Forelimb muscle (tissue), 1 donor: ENCODE measurements at places on chromosomes 4 and X. TPM values are rescaled to one million over a fixed set of nuclear protein-coding genes. Genes with fewer than 3 reads are reported as not detected.

Gene CHRNA9
- 0.10 TPM for polyA plus RNA-seq

Gene ALB
- 0.96 TPM for polyA plus RNA-seq

Gene SYTL5
- polyA plus RNA-seq: 0.11 TPM

Gene CXCL9
- 0.05 TPM for polyA plus RNA-seq

Gene PCDH7
- polyA plus RNA-seq: 27.3 TPM

Gene SH3D19
- 27.9 TPM for polyA plus RNA-seq

Gene MID1
- polyA plus RNA-seq: 22.2 TPM

Gene UPF3B
- 13.5 TPM for polyA plus RNA-seq

Gene SPANXA2
- not detected for polyA plus RNA-seq

Gene EDA
- polyA plus RNA-seq: 19.2 TPM

Gene KDR
- 36.5 TPM for polyA plus RNA-seq

Gene NOX1
- 0.22 TPM for polyA plus RNA-seq

Gene VBP1
- polyA plus RNA-seq: 57.3 TPM

Gene MORC4
- 37.0 TPM for polyA plus RNA-seq

Gene NAA11
- 0.52 TPM for polyA plus RNA-seq
